Left ventricle myocardium superior (tissue), 1 donor: ENCODE measurements at places on chromosomes 3 and 15. TPM values are rescaled to one million over a fixed set of nuclear protein-coding genes. Genes with fewer than 3 reads are reported as not detected.

RASGRP1 gene
- total RNA-seq = 0.42 TPM

DNA sequence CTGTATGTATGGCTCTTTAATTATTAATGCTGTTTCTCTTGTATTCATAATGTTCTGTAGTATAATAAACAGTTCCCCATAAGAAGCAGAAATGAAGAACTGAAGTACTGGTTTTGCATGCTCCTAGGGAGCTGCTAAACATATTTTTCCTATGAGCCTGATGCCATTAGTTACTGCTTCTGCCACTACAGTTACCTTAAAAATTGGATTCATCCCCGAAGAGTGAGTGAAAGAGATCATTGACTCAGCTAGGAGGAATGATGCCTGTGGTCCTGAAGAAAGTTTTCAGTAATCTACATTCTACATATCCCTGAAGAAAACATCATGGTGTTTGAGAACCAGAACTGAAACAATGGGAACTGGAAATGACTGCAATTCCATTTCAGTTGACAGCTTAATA lies 37.1 kb upstream of the ST3GAL6 start:
- no peak for DNase-seq

TRIM42 gene
- not detected for total RNA-seq

NANOGP8 gene
- not detected for total RNA-seq

GRCh38 chr15:38254051-38254883 lies 1.6 kb downstream of the SPRED1 start:
- peak; percentile 35 for DNase-seq

DNA sequence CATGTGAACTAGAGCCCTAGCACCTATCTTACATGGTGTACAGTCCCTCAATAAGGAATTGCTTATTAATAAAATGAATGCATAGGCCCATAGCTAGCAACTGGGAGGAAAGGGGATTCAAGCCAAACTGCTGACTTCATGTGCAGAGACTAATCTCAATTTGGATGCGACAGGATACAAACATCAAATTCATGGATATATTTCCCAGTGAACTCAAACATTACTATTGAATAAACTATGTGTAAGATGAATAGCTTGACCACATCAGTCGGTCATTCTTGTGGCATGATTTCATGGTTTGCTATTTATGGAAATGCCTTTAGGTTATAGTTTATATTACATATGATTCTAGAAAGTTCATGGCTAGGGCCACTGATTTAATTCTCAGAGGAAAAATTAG lies 268.6 kb upstream of the SLITRK3 start:
- DNase-seq = no peak

DNA sequence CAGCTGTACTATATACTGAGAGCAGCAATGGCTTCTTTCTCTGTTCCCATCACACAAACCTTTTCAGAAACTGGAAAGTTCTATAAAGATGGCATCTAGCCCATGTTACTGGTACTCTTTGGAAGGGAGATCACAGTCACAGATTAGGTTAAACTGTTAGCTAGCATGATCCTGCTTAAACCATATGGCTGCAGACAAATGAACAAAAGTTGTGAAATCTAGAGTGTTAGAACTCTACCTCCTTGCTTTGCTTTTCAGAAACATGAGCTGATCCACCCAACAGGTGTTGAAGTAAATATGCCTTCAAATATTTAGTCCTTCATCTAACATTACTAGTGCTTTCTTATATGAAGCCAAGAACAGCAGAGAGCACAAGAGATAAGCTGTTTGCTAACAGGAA lies 102.6 kb downstream of the SNRK start:
- no peak for DNase-seq

DNA sequence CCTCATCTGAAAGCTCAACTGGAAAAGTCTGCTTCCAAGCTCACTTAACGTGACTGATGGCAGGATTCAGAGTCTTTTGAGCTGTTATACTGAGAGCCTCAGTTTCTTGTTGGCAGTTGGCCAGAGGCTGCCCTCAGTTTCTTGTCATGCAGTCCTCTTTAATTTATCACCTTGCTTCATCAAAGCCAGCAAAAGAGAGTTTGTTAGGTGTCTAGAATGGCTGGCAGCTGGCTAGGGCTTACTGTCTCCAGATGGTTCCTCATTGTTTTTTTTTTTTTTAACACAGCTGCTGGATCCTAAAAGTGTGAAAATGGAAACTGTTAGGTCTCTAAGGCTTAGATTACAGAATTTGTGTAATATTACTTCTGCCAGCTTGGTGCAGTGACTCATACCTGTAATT lies 310.6 kb downstream of the PDCD6IP start:
- no peak for DNase-seq

DNA sequence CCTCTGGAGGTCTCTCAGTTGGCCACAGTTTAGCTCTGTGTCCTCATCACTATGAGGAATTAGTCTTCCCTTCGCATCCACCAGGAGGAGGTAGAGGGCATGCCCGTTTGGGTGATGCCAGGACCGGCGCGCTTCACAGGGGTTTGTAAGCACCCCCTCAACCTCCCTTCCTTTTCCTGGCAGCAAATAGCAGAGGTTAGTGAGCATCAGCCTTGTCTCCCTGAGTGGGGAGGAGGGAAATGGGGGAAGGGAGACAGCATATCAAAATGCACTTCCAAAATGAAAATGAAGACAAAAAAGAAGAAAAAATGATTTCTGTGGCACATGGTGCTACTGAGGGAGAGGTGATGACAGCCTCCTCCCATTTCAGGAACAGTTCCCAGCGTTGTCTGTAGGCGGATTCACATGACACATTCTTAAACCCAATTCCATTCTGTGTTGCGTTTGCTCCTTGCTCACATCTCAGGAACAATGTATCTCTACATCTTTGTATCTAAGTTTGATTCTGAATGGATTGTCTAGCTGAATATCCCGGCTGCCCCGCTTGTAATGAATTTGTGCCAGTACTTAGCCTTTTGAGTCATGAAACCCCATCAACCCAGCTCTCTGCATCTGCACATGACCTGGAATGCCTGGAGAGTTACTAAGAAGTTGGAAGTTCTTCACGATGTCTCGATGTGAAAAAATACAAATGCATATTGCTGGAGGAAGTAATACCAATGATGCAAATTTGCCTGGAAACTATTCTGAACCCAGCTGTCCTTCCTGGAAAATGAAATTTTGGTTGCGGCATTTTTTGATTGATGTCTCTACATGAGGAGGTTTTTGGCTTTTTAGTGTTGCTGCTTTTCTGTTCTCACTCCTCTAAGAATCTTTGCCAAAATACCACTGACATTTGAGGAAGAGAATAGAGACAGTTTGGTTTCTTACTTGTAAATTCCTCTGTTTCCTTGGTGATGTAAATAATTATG lies 45.2 kb downstream of the TYRO3 start:
- peak; percentile 67 for DNase-seq

ARF4 gene
- 61.0 TPM for total RNA-seq

CHRM5 gene
- not detected for total RNA-seq

- DNase-seq = no peak
These were observed 13.9 kb downstream of the TSC22D2 start for GRCh38 chr3:150421799-150422548.

DNA sequence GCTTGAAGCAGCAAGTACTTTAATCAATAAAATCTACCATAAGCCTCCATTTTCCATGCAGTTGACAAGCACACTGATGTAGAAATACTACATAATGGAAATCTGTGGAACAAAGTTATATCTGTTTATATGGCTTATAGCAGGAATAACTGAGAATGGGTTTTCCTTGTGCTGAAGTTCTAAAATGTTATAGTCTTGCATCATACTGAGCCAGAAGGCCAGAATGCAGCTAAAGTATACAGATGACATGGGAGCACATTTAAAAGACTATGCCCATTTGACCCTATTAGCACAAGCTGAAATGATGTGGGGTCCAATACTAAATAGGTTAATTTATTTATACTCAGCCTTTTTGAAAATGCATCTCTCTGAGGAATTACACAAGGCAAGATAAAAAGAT lies 25.1 kb downstream of the SLC24A5 start:
- no peak for DNase-seq
